ENCODE measurements at places on chromosomes 7 and 10.

DNA sequence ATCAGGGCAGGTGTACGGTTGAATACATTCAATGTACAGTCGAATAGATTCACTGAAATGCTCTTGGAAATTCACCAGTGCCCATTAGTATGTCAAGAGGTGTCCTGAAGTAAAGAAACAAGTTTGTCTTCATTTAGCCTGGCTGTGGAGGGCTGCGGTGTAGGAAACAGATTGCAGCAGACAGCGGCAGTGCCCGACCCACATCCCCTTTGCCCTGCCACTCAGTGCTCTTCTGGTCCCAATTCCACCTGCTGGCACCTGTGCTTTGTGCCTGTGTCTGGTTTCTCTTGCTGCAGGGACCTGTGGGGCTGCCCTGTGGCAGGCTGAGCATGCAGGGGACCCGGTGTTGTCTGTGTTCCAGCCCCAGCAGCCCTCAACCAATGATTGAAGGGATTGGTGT, 183.7 kb downstream of the RPS24 start:
- no peak for DNase-seq

DNA sequence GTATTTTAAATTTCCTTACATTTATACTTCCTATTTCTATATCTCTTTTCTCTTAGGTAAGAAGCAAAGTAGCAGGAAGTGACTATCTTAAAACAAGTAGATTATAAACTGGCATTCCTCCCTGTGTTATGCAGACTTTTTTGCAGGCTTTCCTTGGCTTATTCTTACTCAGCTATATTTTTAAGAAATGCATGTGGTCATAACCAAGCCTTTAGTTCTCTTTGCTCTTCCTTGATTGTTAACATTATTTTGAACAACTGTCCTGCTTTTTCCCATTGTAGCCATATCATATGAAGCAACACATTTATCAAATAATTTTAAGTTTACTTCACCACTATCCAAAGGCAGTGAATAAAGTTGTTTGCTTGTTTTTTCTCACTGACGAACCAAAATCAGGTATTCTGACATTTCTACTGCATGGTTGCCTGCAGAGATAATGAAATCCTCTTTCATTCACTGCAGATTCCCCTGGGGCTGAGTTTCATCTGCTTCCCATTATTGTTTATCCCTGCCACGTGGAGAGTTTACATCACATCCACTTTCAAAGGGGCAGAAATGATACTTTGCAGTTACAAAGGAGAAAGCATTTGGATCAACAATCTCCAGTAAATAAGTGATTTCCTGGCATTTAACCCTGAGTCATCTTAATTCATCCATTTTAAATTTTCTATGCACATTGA, 389.9 kb upstream of the SEMA3C start:
- DNase-seq, result no peak

- DNase-seq, result no peak
Observed at GRCh38 chr10:1241973-1242935, 186.1 kb downstream of the WDR37 start.

DNA sequence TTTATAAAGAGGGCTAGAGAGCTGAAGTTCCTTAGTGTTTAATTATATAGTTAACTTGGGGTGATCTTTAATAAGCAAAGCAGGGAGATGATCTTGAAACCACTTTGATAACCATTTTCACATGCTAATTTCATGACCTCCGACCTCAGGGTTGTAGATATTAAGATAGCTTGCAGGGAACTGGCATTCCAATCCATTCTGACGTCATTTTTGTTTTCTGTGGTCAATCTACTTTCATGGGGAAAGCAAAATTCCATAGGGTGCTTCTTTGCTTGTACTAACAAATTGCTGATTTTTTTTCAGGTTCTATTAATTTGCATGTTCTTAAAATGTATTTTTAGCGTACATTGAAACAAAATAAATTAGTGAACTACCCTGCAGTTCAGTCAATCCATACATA, 139.3 kb downstream of the CDCA7L start:
- DNase-seq, result no peak

- no peak for DNase-seq
Observed at GRCh38 chr7:117675497-117676435, 195.9 kb downstream of the CFTR start.

- DNase-seq, result no peak
Observed at GRCh38 chr10:118551535-118552100, 43.8 kb downstream of the PRLHR start.

DNA sequence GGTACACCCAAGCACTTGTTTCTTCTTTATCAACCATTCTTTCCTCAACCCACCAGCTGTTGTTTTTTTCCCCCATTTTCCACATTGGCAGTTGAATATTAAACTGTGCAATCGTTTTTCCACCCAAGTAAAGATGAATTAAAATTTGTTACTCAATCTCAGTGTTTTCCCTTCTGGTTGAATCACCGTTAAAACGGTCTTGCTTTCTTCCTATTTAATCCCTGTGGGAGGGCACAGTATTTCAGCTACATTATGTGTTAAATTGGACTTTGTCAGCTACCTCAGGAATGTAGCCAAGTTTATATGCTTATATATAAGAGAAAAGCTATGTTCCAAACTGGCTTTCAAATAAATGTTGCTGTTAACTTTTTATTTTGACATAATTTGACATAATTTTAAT, 19.9 kb downstream of the SLC35G1 start:
- DNase-seq, result no peak

DNA sequence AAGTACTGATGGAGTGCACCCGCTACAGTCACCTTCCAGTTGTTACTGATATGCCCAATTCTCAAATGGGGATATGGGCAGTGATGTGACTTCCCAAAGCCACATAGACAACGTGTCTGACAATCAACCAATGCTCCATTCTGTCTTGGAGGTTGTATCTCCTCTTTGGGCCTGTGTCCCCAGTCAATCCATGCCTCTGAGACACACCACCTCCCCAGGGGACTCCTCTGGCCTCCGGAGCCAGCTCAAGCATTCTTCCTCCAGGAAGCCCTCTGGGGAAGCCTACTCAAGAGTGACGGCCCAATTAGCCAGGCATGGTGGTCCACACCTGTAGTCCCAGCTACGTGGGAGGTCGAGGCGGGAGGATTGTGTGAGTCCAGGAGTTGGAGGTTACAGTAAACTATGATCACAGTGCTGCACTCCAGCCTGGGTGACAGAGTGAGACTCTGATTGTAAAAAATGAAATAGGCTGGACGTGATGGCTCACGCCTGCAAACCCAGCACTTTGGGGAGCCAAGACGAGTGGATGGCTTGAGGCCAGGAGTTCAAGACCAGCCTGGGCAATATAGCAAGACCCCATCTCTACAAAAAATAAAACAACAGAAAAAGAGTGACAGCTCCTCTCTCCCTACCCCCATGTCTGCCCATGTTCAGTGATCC, 99.5 kb upstream of the TNRC18 start:
- DNase-seq, result no peak

- DNase-seq, result no peak
Observed at GRCh38 chr10:31756729-31757110, 171.9 kb downstream of the ARHGAP12 start.

- no peak for DNase-seq
Observed at GRCh38 chr7:66185680-66186187, 19.4 kb upstream of the TPST1 start.

DNA sequence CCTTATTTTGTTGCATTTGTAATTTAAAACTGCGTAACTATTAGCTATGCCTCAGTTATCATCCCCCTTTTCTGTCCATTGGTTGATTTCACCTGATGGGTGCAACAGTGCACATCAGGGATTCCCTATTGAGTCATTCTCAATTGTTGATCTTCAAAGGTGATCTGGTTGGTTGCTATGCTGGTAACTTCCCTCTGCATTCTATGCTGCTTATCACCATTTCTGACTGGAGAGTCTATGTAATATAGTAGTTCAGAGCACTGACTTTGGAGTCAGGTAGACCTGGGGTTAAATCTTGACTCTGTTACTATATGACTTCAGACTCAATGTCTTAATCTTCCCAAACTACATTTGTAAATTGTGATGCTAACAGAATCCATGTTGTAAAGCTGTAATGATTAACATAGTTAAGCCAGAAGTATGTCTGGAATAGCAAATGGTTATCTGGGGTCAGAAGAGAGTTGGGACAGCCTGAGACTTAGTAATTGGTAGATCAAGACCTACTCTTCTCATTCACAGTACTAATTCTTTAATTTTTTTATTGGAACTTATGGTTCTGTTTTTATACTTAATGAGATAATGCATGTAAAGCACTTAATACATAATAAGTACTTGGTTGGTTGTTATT, 38.1 kb downstream of the EXOC6 start:
- no peak for DNase-seq

DNA sequence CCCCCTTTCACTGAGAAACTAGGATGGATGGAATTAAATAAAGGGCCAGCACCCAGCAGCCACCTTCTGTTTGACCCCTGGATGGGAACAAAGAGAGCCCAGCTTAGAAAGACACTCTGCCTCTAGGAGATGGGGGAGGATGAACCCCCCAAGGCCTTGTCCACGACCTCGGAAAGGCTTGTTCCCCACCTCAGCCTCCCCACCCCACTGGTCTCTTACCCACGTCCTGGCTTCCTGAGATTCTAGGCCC, 9.7 kb downstream of the ITPRIP start:
- DNase-seq, result no peak

GRCh38 chr7:66720561-66720960, 20.0 kb upstream of the RABGEF1 start:
- DNase-seq, result no peak
